NCI-H226 (cell line): ENCODE measurements at places on chromosomes 2 and 18.

DNA sequence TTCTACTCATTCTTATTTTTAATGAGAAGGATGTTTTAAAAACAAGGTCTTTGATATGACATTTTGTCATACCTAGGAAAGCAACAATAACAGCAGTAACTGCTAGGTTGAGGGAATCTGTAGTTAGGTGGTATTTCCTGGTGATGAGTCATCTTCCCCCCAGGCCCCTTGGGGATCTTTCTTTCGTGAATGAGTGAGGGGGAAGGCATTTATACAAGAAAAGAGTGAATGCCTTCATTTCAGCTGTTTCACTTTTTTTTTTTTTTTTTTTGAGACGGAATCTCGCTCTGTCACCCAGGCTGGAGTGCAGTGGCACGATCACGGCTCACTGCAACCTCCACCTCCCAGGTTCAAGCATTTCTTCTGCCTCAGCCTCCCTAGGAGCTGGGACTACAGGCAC lies 108.6 kb downstream of the MAP4K4 start:
- DNase-seq, result peak; percentile 77

DNA sequence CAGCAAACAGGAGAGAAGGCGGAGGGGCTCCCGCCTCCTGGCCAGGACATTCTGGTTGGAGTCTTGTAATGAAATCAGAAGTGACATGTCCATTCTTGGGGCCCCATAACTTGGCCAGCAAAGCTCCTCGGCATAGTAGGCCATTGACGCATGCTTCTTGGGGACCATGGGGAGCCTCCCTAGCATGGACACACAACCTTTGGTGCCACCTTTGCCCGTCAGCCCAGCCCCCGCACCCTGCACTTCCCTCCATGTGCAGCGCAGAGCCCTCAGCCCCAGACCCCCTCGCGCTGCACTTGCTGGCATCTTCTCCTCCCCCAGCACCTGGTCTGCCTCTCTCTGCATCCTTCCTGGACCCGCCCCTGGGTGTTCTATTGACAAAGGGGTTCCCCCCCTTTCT lies 23.1 kb downstream of the DCDC2C start:
- DNase-seq, result no peak

- peak; percentile 57 for DNase-seq
These were observed 158.4 kb downstream of the GALNT14 start for GRCh38 chr2:30979822-30980245.

DNA sequence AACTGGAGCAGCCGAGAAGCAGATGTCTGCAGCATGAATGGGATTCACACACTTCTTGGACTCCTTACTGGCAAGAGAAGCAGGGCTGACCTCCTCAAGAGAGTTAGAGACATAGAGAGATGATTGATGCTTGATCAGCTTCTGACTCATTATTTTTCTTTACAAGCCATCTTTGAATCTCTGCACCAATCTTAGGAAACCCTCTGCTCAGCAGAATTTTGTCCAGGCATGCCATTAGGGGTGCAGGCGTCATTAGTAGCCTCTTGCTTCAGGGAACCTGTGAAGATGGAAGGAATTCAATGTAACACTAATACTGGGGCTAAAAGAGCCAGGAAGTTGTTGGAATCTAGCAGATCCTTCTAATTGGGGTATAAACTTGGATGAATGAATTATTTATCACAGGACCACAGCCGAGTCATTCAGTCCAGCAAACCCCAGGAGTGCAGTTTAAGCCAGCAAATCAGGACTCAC lies 151.8 kb downstream of the MGAT5 start:
- DNase-seq, result no peak

DNA sequence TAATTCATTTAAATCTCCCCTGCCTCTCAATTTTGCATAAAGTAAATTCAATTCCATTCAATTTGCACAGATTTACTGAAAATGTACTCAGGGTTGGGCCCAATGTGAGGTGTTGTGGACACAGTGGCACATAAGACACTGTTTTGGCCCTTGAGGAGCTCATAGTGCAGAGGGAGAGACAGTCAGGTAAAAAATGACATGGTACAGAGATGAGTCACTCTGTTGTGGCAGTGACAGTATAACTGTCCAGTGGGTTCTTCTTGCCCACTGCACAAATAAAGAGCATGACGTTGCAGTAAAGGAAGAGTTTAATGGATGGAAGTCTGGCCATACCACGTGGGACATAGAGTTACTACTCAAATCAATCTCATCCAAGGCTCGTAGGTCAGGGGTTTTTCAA lies 400.3 kb upstream of the TRIB2 start:
- DNase-seq, result no peak

GRCh38 chr18:24731158-24731557 lies 270.7 kb downstream of the HRH4 start:
- DNase-seq, result no peak

DNA sequence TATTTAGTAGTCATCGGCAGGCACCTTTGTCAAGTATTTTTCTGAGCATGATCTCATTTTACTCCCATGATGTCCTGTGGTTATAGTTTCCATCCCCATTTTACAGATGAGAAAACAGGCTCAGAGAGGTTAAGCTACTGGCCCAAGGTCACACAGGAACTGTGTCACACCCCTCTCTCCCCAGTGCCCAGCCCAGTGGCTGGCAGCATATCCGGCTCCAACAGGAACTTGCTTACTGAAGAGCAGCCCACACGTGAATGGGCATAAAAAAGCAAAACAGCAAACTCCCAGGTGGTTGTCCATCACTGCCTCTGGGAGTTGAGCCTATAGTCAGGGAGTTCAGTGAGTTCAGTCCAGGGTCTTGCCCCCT lies 8.3 kb upstream of the KLF11 start:
- DNase-seq, result no peak

DNA sequence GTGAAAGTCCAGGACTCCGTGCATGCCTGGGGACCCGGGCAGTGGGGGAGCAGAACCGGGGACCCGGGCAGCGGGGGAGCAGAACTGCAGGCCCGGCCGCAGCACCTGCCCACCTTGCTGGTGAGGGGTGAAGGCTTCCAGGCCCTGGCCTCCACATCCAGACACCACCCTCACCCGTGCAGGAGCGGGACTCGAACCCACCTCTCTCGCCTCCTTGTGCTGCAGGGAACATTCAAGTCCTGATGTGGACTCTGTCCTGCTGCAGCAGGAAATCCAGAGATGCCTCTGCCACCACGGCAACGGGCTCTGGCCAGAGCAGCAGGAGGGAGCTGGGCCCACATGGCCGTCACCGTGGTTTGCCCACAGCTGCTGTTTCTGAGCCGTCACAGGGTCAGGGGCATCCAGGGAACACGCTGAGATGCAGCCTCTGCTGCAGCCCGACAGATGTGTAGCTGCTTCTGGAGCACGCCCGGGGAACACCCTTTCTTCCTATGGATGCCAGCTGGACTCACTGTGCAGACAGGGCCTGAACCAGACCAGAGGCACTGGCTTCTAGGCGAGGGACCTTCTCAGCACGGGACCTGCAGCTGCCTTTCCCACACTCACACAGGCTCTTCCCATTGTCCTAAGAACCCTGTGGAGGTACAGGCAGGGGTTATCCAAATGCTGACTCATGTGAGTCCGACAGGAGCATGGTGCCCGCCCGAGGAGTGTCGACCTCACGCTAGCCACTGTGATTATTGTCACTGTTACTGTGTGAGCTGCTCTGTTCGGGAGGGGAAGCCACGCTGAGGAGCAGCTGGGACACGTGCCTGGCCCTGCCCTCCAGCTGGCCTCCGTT lies 89.2 kb upstream of the CTDP1 start:
- DNase-seq, result no peak

DNA sequence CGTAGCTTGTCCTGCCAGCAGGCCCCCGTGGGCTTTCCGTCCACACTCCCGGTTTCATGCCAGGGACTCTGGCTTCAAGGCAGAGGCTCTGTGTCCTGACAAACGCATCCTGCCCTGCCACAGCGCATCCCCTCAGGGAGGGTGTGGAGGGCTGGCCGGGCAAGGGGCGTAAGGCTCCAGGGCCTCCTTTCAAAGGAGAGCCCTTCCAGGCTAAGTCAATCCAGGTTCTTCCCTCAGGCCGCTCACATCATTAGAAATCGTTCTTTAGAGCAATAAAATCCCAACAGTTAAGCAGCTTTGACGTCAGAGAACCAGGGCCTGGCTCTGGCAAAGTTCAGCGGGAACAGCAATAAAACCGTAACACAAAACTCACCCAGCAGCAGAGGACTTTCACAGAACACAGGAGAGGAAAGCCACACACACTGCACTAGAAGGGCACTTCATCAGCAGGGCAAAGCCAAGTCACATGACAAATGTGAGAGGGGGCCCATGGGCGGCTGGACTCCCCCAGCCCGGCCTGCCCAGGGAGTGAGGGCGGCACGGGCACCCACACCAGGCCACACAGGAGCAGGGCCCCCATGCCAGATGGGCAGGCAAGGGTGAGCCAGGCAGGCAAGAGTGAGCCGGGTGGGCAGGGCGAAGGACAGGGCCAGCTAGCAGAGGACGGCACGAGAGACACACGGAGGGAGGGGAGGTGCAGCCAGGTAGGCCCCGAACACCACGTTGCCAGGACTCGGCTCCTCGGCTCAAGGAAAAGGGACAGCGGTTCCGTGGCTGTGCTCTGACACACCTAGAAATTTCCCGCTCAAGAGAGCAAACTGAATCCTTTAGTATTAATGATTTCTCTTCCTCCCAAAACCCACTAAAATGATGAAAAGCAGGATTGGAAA lies 52.0 kb downstream of the HDAC4 start:
- no peak for DNase-seq

- DNase-seq, result no peak
These were observed 79.9 kb downstream of the EPAS1 start for GRCh38 chr2:46377101-46377581.

DNA sequence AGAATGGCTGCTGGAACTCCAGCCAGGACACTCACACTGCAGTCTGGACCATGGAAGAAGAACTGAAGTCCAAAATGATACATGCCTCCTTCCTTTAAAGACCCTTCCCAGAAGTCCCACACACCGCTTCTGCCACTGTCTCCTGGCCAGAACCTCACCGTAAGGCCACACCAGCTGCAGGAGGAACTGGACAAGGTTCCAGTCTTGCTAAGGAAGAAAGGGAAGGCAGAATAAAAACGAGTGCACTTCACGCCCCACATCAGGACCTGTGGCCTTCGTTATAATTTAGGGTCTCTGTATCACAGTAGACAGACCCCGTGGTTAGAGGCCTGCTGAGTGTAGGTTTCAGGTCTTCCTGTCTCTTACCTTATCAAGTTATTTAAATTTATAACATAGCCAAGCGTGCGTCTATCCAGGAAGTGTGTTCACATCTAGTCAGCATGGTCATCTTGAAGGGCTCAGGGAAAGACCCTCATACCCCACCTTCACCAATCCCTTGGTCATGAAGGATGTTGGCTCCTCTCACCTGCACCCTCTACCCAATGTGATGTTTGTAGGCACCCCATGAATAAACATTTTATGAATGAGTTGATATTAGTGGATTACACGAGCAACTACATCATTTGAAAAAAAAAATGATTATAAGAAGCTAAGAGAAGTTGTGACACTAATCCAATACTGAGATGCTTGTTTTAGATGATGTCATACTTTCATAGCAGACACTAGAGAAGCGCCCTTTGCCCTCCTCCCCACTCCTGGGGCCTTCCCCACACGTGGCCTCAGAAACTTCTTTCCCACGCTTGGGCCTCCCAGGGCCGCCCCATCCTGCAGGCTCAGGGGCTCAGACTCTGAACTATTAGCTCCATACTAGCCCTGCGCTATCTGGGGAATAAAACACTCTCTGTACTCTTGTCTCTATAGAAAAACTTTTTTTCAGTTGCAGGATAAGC lies 157.6 kb downstream of the FAM210A start:
- no peak for DNase-seq

DNA sequence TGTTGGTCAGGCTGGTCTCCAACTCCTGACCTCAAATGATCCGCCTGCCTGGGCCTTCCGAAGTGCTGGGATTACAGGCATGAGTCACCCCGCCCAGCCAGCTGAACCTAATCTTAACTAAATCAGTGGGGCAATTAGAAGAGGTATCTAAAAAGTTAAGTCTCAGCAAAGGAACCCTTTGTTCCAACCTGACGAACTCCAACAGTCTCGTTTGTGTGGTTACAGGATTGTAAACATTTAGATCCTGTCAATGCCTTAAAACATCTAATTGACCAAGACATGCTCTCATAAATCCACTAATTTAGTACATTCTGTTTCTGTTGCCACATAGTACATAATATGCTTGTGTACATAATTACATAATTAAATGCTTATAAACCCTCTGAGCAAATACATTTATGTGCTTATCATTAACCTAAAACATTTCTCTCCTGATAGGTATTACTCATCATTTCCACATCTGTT lies 31.1 kb upstream of the STK39 start:
- DNase-seq, result peak; percentile 8

- no peak for DNase-seq
These were observed 116.4 kb upstream of the PPP1CB start for GRCh38 chr2:28635191-28635611.

GRCh38 chr2:39120521-39120770 lies 405 bp downstream of the SOS1 start:
- no peak for DNase-seq

- DNase-seq, result no peak
These were observed 64.8 kb upstream of the CYP26B1 start for GRCh38 chr2:72212486-72212855.

- no peak for DNase-seq
These were observed 167.4 kb downstream of the PKP4 start for GRCh38 chr2:158624071-158624667.

GRCh38 chr18:5895876-5896740 lies 786 bp upstream of the TMEM200C start:
- no peak for DNase-seq

DNA sequence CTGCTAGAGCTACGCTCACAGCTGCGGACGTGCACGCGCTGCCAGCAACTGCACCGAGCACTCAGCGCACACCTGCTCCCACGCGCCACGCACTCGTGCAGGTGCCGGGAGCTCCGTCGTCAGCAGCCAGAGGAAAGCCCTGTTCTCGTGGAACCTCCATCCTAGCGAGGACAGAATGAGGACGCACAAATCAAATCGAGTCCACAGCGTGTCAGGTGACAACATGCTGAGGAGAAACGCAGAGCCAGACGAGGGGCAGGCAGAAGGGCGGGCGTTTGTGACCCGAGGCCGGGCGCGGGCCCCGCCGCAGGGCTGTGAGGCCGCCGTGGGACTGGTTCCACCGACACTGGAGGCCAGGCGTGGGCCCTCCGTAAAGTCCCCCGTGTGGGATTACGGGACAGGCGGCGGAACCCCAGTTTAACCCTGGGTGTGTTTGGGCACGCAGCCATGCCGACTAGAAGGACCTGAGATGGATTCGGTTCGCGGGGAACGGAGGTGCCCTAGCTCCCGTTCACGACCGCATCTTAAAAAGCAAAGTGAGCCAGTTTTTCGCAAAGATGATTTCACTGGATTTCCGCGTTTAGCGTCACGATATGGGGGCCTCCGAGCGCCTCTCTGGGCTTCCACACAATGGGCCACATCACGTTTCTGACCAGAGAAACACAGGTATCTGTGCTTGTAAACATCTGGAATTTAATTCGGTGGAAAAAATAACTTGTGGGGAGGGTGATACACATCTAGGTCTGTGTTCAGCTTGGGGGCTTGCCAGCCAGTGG lies 26.9 kb upstream of the ALKAL2 start:
- DNase-seq, result no peak

- DNase-seq, result peak; percentile 62
These were observed 288.5 kb downstream of the PDE11A start for GRCh38 chr2:177783835-177784744.
